ENCODE measurements at places on chromosomes 7 and 10.

GRCh38 chr10:98758463-98758862 lies 311.7 kb upstream of the HPS1 start:
- DNase-seq, result no peak

GRCh38 chr10:124123156-124123555 lies 29.8 kb upstream of the CHST15 start:
- no peak for DNase-seq

- no peak for DNase-seq
Measured at GRCh38 chr10:117726596-117727295, 184.2 kb downstream of the EMX2 start.

DNA sequence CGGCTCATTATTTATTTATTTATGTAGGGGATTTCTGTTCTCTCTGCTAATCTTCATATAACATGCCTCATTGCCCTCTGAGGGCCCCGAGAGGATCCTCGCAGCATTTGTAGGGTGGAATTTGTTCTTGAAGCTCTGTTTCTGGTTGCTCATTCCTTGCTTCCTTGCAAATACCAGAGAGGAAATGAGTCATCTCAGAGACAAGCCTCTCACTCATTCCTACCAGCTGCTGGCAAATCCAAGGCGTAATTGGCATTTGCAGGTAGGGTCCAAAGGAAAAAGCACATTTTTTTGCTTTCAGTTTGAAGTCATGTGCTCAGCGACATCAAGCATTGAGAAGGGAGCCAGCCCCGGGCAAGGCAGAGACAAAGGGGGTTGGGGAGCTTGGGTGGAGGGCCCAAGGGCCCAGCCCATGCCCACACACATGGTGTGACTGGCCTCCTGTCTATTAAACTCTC lies 501.6 kb downstream of the GALNT17 start:
- DNase-seq, result no peak

DNA sequence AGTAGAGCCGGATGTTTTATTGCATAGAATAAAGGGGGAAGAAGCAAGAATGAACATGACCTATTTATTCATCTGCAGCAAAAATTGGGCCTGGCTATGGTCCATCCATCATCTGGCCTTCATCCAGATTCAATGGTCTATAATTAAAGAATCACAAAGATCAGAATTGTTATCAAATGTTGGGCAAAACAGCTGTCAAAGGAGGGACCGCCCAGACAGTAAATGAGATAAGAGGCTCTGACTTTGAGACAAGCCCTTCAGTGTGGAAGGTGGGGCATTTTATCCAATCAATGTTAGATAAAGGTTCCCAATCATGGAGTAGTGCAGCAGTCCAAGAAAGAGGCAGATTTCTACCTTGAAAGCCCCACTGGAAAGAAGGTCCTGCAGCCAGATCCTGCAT lies 153.5 kb downstream of the PARD3 start:
- DNase-seq, result no peak

DNA sequence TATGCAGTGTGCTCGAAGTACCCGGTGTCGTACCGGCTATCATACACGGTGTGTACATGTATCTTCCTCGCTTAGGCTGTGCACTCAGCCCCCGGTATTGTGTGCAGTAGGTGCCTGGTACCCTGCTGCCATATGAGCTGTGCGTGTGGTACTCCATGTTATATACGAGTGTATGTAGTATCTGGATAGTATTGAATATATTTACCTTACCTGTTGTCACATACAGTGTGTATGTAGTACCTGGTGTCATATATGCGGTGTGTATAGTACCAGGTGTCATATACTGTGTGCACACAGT lies 1.2 kb downstream of the ZMYND11 start:
- DNase-seq, result no peak

GRCh38 chr10:78412605-78413004 lies 378.9 kb downstream of the RPS24 start:
- no peak for DNase-seq

- no peak for DNase-seq
Measured at GRCh38 chr10:121812031-121812430, 115.8 kb downstream of the ATE1 start.

- DNase-seq, result no peak
Measured at GRCh38 chr10:18822156-18822555, 162.9 kb downstream of the ARL5B start.

- DNase-seq, result no peak
Measured at GRCh38 chr10:123227706-123228105, 73.5 kb downstream of the BUB3 start.

- no peak for DNase-seq
Measured at GRCh38 chr7:15418264-15418663, 143.6 kb downstream of the AGMO start.

- DNase-seq, result no peak
Measured at GRCh38 chr10:13938950-13939349, 352.2 kb downstream of the PRPF18 start.

GRCh38 chr7:116522247-116522646 lies 2.6 kb upstream of the CAV1 start:
- no peak for DNase-seq

DNA sequence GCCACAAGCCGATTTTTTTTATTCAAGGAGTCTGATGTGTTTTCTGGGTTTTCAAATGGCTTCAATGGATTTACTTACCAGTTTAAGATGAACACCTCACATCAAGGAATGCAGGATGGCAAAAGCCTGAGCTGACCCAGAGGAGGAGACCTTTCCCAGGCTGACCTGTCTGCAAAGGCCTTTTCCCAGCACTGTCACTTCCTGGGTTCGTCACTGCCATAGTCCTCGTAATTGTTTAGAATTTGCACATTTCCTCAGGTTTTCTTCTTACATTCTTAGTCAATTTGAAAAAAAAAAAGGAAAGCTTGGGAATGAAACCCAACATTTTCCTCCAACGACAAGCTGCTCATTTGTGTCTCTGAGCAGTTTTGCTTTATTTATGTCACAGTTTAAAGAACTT lies 42.0 kb downstream of the PTER start:
- DNase-seq, result no peak

DNA sequence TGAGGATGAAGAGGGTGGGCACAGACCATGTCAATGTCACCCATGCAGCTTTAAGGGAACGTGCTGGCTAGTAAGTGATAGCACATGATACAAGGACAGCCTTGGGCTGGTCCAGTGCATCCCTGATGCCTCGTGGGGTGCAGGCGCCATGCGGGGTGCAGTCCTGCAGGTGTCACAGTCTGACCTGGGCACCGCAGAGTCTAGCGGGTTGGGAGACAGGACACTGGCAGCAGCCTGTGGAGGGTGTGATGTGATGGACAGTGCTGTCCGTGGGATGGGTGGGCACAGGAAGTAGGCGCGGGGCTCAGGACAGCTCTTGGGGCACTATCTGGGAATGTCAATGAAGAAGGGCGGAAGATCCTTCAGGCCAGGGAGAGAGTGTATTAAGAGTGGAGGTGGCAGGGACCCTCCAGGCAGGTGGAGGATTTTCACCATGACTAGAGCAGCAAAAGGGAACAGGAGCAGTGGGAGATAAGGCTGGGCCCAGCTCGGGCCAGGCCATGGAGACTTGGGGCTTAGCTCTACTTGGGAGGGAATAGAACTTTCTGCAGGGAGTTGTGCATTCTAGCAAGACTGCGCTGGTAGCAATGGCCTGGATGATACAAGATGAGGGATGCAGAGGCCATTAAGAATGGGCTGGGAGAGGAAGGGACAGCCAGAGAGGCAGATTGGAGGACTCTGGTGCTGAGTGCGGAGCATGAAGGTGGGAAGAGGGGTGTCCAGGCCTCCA lies 122.5 kb downstream of the PTPN20 start:
- no peak for DNase-seq

- no peak for DNase-seq
Measured at GRCh38 chr7:55387062-55387965, 22.2 kb downstream of the LANCL2 start.

GRCh38 chr10:30877111-30877510 lies 154.6 kb downstream of the ZNF438 start:
- DNase-seq, result no peak

GRCh38 chr10:117716889-117717288 lies 174.3 kb downstream of the EMX2 start:
- no peak for DNase-seq

DNA sequence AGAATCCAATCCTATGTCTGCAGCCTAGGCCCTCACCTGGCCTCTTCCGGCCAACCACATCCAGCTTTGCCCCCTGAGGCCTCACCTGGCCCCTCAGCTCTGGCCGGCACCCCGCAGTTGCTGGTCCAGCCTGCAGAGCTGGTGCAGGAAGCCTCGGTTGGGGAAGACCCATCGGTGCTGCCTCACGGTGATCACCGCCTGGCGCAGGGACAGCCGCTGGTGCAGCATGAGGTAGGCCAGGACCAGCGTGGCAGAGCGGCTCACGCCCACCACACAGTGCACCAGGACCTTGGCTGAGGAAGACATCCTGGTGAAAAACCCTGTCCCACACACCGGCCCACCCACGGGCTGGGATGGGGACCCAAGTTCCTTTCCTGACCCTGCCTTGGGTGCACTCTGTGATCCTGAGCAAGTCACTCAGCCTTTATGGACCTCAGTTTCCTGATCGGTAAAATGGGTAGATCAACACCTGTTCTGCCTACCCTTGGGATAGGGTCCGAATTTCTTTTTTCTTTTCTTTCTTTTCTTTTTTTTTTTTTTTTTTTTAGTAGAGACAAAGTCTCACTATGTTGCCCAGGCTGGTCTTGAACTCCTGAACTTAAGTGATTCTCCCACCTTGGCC lies 5.8 kb upstream of the SAMD8 start:
- no peak for DNase-seq

DNA sequence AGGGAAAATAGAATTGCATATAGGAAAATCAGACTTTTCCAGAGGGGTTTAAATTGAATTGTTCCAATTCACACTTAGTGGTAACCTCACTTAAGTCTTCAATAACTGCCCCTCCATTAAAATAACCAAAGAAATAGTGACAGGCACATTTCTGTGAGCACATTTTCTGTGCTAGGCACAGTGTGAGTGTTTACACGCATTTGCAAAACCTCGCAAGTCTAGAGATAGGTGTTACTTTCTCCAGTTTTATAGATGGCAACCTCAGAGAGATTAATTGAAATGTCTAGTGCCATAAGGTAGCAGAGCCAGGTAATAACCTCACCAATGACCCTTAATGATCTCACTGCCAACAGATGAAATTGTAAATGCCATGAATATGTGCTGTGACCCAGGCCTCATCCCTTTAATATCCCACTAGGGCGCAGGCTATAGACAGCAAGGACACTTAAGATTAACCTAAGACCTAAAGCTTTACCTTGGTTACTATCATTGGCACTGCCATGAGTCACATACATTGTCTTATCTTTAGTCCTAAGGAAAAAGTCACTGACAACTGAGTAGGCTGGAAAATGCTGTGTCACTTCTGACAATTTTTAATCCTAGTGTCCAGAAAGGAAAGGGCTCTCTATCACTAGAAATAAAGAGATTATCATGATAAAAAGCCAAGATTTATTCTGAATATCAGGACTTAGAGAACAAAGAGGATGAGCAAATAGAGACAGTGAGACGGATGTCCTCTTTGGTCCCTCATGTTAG lies 187.8 kb downstream of the PPP1R17 start:
- DNase-seq, result no peak

Data from activated naive CD4-positive, alpha-beta T cell treated with Interleukin-2 at 50 U/mL for 16 hours (primary cell).